Activated CD8-positive, alpha-beta memory T cell treated with anti-CD3 and anti-CD28 coated beads, Interleukin-2, amount 10 ng/mL, durations not matched to agents 7 days and 5 days (primary cell): ENCODE measurements at places on chromosomes 1 and 21. TPM values are rescaled to one million over a fixed set of nuclear protein-coding genes. Genes with fewer than 3 reads are reported as not detected.
A peak's percentile ranks its signal among the peaks of the same experiment; 100 is the strongest.

KMO gene
- total RNA-seq = not detected

CRABP2 gene
- total RNA-seq = 1.9 TPM

LRRC71 gene
- total RNA-seq = not detected

SPATA46 gene
- not detected for total RNA-seq

- peak overlapping the region; percentile 99 for H3K4me3 ChIP-seq
- peaks cover 23% of the 10 kb centered on the region for H3K36me3 ChIP-seq
- H3K27me3 ChIP-seq = no peaks in the 10 kb centered on the region
- peak overlapping the region; percentile 97 for H3K27ac ChIP-seq
- H3K4me1 ChIP-seq = peaks cover 35% of the 10 kb centered on the region
- peak; percentile 72 for DNase-seq
Observed at GRCh38 chr1:186374303-186375151, 526 bp downstream of the TPR start.

GRCh38 chr1:74357150-74357549 is 122.0 kb downstream of the TNNI3K start:
- no peaks in the 10 kb centered on the region for H3K36me3 ChIP-seq
- H3K27ac ChIP-seq = no peak overlapping the region
- H3K27me3 ChIP-seq = no peaks in the 10 kb centered on the region

DNA sequence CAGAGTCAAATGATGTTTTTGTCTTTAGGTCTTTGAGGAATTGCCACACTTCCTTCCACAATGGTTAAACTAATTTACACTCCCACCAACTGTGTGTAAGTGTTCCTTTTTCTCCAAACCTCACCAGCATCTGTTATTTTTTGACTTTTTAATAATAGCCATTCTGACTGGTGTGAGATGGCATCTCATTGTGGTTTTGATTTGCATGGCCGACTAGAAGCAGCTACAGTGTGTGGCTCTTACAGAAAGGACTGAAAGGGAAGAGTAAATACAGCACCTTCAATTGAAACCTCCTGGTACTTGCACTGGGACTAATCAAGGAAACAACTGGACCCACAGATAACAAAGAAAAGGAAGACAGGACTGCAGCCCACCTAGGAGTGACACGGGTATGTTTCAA is 668.0 kb upstream of the RGS18 start:
- H3K36me3 ChIP-seq = no peaks in the 10 kb centered on the region
- H3K4me1 ChIP-seq = no peaks in the 10 kb centered on the region
- H3K27me3 ChIP-seq = no peaks in the 10 kb centered on the region

GRCh38 chr1:154603317-154603716 is 4.7 kb downstream of the ADAR start:
- no peaks in the 10 kb centered on the region for H3K27me3 ChIP-seq
- H3K36me3 ChIP-seq = peaks cover 78% of the 10 kb centered on the region
- no peak for DNase-seq
- no peak overlapping the region for H3K27ac ChIP-seq
- H3K4me1 ChIP-seq = peaks cover 77% of the 10 kb centered on the region
- no peak overlapping the region for H3K4me3 ChIP-seq

GRCh38 chr1:16208270-16208987 is 4.0 kb downstream of the ARHGEF19 start:
- no peaks in the 10 kb centered on the region for H3K36me3 ChIP-seq
- DNase-seq = no peak
- peaks cover 7% of the 10 kb centered on the region for H3K27me3 ChIP-seq
- H3K27ac ChIP-seq = no peak overlapping the region

- peaks cover 4% of the 10 kb centered on the region for H3K4me1 ChIP-seq
- no peak overlapping the region for H3K27ac ChIP-seq
- no peak overlapping the region for H3K4me3 ChIP-seq
- H3K27me3 ChIP-seq = no peaks in the 10 kb centered on the region
- DNase-seq = no peak
Observed at GRCh38 chr1:35350872-35351271, 82.4 kb downstream of the ZMYM4 start.

- peak overlapping the region; percentile 46 for H3K4me3 ChIP-seq
- peaks cover 51% of the 10 kb centered on the region for H3K36me3 ChIP-seq
- peaks cover 54% of the 10 kb centered on the region for H3K4me1 ChIP-seq
- peak overlapping the region; percentile 77 for H3K27ac ChIP-seq
- peak; percentile 80 for DNase-seq
Observed at GRCh38 chr1:204520834-204521709, 4.9 kb downstream of the MDM4 start.

- no peaks in the 10 kb centered on the region for H3K27me3 ChIP-seq
- no peak overlapping the region for H3K27ac ChIP-seq
- peaks cover 11% of the 10 kb centered on the region for H3K36me3 ChIP-seq
- no peak overlapping the region for H3K4me3 ChIP-seq
Observed at GRCh38 chr1:185284533-185285276, 32.3 kb downstream of the IVNS1ABP start.
